ENCODE measurements at places on chromosomes 12 and 14.
A peak's percentile ranks its signal among the peaks of the same experiment; 100 is the strongest.

GRCh38 chr14:28001002-28001401 lies 765.6 kb upstream of the FOXG1 start:
- no peak for DNase-seq

DNA sequence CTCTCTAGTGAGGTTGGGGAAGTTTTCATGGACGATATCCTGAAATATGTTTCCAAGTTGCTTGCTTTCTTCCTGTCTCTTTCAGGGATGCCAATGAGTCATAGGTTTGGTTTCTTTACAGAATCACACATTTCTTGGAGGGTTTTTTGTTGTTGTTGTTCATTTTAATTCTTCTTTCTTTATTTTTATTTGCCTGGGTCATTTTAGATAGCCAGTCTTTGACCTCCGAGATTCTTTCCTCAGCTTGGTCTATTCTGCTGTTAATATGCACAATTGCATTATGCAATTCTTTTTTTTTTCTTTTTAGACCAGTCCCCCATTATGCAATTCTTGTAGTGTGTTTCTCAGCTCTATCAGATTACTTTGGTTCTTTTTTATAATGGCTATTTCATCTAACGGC lies 338.9 kb downstream of the AEBP2 start:
- DNase-seq = no peak

DNA sequence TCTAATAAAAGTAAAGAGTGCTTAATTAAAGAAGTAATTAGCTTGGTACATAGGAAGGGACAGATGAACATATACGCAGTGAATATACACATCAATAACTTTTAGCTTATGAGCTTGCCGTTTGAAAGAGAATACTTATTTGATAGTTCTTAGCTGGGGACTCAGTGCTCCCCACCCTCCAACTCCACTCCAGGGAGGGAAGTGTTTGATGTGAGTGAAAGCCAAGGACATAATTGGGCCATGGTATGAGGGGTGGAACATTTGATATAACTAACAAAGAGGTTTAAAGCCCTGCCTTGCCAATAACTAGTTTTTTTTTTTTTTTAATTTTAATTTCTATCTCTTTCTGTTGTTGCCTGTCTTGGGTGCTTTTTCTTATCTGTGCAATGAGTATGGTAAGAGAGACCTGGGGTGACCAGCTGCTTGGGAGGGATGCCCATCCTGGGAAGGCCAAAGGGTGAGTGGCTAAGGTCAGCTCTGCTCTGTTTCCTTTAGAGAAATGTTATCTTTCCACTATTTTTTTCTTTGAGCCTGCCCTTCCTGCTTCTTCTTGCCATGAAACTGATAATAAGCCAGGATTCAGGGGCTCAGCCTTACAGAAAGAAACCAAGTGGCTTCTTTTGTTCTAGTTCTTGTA lies 132.8 kb upstream of the CPSF6 start:
- DNase-seq = no peak

DNA sequence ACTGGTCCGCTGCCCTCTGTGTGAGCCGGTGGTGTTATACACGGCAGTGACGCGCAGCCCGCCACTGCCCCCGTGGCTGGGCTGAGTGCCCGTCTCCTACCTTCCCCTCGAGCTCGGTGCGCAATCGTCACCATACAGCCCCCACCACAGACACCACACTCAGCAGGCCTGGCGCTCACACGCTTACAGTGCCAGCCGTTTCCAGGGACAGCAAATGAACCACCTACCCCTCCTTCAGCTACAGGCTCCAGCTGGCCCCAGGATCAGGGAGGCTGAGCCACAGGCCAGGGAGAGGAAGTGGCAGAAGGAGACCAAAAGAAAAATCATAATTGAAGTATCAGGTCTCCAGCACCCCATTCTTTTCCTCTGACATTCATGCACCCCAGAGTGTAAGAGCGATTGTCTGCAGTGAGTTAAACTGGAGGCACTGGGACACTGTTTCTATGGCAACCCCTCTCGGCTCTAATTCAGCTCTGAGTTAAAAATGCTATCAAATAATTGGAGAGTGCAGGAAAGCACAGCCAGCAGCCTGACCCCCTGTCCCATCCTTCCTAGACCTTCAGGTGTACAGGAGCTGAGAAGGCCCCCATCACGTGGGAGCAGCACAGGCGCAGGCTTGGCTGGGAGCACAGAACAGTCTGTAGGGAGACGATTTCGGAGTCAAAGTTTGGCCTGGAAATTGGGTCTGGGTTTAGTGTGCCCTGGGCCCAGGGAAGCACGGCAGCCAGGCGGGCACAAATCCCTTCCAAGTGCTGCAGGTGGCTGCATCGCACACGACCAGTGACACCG lies 18.0 kb downstream of the LRTM2 start:
- DNase-seq = no peak

DNA sequence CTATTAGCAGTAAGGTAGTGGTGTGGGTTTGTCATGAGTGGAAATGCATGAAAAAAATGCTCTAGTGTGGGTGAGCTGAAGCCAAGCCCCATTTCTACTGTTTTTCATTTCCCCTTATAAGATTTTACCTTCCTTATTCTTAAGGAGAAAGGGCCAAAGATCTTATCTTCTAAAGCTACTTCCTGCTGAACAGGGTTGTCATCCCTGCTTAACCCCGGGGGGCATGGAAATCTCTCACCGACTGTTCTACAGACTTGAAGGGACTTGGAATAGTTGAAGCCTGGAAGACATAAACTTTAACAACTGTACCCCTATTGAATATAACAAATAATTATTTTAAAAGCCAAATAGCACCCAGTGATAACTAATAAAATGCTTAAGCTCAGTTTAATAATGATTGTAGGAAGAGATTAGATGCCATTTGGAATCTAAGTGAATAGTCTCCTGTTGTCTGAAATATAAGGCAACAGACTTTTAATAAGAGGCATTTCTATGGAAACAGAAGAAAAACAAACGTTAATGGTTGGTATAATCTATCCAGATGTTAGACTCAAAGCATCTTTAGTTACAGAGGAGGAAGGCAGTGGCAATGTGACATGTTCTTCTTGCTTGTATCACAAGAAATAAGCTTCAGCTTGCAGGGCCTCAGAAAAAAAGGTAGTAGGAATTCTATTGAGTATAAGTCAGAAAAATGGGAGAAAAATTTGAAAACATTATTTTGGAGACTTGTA lies 1.8 kb upstream of the GMFB start:
- DNase-seq = no peak

DNA sequence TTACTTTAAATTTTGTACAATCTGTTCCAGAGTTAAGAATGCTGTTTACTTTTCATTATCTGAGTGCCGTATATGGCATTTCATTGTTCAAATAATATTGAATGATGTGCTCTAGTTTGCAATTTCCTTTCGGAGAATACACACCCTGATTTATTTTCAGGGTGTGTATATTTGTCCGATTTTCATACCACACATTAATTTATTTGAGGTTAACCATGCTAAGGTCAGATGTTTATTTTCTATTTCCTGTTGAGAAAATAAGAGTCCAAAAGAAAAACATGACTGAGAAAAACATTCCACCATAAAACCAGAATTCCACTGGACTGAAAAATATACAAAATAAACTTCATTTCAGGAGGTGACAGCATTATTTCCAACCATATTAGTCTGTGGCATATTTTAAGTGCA lies 64.2 kb upstream of the OVCH1 start:
- DNase-seq = no peak

- DNase-seq = no peak
Measured at GRCh38 chr12:122687086-122687485, 16.1 kb downstream of the HCAR2 start.

- DNase-seq = no peak
Measured at GRCh38 chr12:74775276-74775675, 237.6 kb downstream of the ATXN7L3B start.

GRCh38 chr12:49244176-49244575 lies 20.7 kb upstream of the TUBA1C start:
- DNase-seq = no peak

DNA sequence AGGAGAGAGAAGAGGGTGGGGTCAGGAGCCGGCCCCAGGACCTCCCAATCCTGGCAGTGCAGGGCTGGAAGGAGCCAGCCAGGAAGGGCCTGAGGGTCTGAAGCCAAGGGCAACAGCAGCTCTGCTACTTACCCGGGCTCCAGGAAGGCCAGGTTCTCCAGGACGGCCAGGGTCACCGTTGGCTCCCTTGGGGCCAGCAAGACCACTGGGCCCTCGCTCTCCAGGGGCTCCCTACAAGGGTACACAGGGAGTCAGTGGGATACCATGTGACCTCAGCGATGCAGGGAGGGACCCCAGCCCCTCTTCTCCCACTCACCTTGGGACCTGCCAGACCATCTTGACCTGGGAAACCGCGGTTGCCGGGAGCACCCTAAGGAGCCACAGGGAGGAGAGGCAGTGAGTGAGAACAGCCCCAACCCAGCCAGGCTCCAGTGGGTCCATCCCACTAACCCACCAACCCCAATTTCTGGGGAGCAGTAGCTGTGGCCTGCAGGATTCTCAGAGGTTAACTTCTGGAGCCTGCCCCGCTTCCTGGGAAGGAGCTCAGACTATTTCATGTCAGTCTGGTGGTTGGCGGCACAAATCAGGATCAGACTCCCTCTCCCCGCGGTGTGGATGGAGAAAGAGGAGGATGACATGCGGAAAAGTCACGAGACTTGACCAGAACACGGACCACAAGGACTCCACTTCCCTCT lies 18.5 kb downstream of the COL2A1 start:
- no peak for DNase-seq

- DNase-seq = no peak
Measured at GRCh38 chr12:89946518-89947135, 238.0 kb upstream of the ATP2B1 start.

GRCh38 chr12:24664161-24664880 lies 284.6 kb downstream of the BCAT1 start:
- no peak for DNase-seq

DNA sequence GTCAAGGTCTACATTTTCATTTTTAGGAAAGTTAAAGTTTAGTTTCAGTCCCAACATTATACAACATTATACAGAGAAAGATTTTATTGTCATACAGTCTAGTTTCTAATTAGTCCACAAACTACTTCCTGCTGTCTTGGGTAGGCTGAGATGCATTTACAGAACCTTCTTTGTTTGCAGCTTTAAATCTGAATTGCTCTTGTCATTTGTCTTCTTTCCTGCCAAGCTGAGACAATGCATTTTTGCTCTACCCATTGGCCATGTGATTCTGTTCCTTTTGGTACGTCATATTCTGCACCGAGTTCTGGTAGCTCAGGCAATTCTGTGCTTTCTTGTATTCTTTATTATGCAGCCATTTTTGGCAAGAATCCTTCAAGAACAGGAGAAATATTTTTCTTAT lies 228.5 kb downstream of the ATP23 start:
- no peak for DNase-seq

DNA sequence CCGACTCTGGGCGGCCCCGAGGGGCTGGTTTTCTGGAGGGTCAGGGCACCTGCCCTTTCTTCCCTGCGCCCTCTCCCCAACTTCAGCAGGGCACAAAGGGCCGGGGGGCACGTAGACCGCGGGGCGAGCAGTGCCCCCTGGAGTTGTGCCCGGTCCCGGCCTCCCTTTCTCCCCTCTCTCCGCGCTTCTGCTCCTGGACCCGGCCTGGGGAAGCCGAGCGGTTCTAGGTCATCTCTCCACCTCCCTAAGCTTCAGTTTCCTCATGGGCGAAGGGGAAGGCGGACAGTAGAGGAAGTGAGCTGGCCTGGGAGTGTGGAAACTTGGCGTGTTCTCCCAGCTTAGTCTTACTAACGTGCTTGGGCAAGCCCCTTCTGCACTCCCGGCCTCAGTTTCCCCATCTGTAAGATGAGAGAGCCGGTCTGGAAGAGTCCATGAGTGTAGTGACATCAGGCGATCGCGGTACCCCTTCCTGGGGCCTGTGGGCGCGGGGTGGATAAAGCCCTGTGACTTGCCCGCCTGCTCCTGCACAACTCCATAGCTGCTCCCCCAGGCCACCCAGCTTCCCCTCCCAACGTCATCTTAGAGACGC lies 158.6 kb upstream of the PARP11 start:
- no peak for DNase-seq

- DNase-seq = no peak
Measured at GRCh38 chr12:42143452-42144157, 1.1 kb downstream of the GXYLT1 start.

DNA sequence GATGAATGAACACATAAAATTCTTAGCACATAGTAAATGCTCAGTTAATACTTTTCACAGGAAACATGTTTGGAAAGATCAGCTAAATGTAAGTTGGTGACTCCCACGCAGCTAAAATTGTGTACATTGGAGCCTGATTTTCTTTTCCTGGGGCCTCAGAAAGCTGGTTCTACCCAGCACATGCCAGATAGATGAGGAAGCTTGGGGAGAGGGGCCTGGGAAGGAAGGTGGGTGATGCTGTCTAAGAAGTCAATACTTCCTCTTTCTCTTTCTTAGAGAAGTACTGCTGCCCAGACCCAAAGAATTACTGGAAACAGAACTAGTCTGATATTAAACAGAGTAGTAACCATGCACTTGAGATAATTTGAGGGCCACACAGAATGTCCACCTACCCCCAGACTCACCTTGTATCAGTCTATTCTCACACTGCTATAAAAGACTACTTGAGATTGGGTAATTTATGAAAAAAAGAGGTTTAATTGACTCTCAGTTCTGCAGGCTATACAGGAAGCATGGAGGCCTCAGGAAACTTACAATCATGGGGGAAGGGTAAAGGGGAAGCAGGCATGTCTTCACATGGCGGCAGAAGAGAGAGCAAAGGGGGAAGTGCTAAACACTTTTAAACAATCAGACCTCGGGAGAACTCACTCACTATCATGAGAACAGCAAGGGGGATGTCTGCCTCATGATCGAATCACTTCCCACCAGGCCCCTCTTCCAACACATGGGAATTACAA lies 123.3 kb upstream of the MED13L start:
- DNase-seq = no peak

- no peak for DNase-seq
Measured at GRCh38 chr14:23137192-23137812, 18.2 kb upstream of the CEBPE start.

DNA sequence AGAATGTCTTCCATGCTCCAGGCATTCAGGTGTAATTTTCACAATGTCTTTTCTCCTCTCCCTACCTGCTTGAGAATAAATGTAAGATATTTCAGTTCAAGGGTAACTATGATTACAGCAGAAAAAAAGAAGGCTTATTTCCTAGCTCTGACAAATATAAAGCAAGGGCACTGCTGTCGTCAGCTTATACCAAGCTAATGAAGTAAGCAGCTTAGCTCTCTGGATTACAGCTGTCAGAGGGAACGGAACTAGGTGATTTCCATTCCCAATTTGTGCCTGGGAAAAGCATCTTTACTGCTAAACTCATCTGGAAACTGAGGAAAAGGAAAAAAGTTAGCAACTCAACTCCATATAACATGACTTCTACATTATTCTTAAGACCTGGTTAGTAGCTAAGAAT lies 56.5 kb downstream of the ZFYVE26 start:
- DNase-seq = no peak

- DNase-seq = no peak
Measured at GRCh38 chr12:10372559-10372958, 17.3 kb downstream of the KLRK1 start.

- peak; percentile 7 for DNase-seq
Measured at GRCh38 chr12:31965090-31965489, 5.9 kb downstream of the RESF1 start.

- no peak for DNase-seq
Measured at GRCh38 chr12:40170593-40170992, 54.2 kb upstream of the LRRK2 start.
